ENCODE measurements at places on chromosomes 11 and 22. TPM values are rescaled to one million over a fixed set of nuclear protein-coding genes. Genes with fewer than 3 reads are reported as not detected.

- no peak for DNase-seq
Observed at GRCh38 chr22:35410663-35411034, 10.7 kb downstream of the MCM5 start.

HRAS gene
- 39.3 TPM for polyA plus RNA-seq

OR4A16 gene
- polyA plus RNA-seq = not detected

PLAAT2 gene
- polyA plus RNA-seq = 0.68 TPM

GRCh38 chr11:30380846-30381245 lies 57.9 kb downstream of the ARL14EP start:
- no peak for DNase-seq

DNA sequence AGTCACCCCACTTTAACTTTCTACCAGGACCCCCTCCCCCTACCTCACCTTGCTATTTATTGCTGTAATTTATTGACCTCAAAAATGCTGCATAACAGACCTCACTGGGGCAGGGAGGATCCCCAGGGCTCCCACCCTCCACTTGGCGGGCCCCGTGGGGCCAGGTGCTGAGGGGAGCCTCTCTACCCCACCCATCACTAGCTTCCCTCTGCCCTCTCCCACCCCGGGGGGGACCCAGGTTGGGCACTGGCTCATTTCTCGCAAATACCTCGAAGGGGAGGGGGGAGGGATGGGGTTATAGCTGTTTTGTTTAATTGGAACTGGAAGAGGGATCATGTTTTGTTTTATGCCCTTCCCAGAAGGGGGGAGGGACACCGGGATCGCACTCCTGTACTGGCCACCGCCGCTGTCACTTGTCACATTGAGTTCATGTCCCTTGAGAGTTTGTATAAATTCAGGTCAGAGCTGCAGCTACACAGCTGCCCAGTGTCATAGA lies 16.3 kb upstream of the TMEM191C start:
- DNase-seq = no peak

- no peak for DNase-seq
Observed at GRCh38 chr11:43803766-43804165, 76.9 kb upstream of the ALKBH3 start.

DNA sequence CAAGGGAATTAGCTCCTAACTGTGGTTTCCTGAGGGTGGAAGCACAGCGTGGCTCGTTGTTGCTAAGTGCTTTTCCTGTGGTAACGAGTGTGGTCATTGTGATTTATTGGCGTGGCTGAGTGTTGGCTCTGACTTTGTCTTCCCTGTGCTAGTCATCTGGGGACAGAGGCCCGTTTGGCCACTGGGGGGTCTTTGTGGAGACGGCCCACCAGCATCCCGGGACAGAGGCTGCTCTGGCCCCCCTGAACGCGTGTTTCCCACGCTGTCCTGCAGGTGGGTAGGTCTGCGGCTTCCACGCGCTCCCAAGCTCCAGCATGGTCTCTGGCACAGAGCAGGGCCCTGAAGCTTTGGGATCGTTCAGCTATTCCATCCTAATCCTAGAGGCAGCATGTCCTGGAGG lies 1040.0 kb downstream of the TBC1D22A start:
- DNase-seq = no peak

DNA sequence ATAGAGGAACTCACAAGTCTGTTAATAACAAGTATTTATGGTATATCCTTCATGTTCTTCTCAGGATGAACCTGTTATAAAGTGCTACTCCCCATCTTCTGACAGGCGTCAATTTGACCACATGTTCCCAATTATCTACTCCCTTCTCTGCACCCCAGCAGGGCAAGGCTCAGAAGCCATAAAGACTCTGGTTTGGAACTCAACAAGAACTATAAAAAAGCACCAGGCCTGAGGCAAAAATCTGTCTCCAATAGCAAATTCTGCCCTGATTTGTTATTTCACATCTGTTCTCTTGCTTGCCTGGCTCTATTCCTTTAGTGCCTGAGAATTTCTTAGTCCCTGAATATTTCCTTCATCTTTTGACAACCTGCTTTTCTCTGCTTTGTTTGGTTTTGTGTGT lies 618.2 kb upstream of the KIRREL3 start:
- no peak for DNase-seq

AMPD3 gene
- polyA plus RNA-seq = 5.7 TPM
